ENCODE measurements at places on chromosomes 12 and 14. TPM values are rescaled to one million over a fixed set of nuclear protein-coding genes. Genes with fewer than 3 reads are reported as not detected.

The TPPP2 gene
- not detected for total RNA-seq

The SLC39A2 gene
- 0.64 TPM for total RNA-seq

The GALNT6 gene
- 6.5 TPM for total RNA-seq

The NEUROD4 gene
- not detected for total RNA-seq

The DPY19L2 gene
- 1.6 TPM for total RNA-seq

The CYP46A1 gene
- total RNA-seq, result not detected

The REC8 gene
- total RNA-seq, result 1.4 TPM

The PRH2 gene
- total RNA-seq, result not detected

The RNASE3 gene
- total RNA-seq, result not detected

The REP15 gene
- 0.34 TPM for total RNA-seq

The OASL gene
- total RNA-seq, result 0.50 TPM

The CLEC2A gene
- not detected for total RNA-seq

The CISTR gene
- total RNA-seq, result not detected

The POTEM gene
- not detected for total RNA-seq

Measured in nasal cavity respiratory epithelium epithelial cell of viscerocranial mucosa (primary cell).